Effector CD8-positive, alpha-beta T cell (primary cell): ENCODE measurements at places on chromosomes 7 and 10.

- no peak for DNase-seq
Measured at GRCh38 chr7:112997831-112998230, 88.8 kb downstream of the GPR85 start.

- DNase-seq: no peak
Measured at GRCh38 chr10:131902691-131903090, 1.9 kb downstream of the PPP2R2D start.

- no peak for DNase-seq
Measured at GRCh38 chr10:21649454-21649872, 115.4 kb downstream of the MLLT10 start.

DNA sequence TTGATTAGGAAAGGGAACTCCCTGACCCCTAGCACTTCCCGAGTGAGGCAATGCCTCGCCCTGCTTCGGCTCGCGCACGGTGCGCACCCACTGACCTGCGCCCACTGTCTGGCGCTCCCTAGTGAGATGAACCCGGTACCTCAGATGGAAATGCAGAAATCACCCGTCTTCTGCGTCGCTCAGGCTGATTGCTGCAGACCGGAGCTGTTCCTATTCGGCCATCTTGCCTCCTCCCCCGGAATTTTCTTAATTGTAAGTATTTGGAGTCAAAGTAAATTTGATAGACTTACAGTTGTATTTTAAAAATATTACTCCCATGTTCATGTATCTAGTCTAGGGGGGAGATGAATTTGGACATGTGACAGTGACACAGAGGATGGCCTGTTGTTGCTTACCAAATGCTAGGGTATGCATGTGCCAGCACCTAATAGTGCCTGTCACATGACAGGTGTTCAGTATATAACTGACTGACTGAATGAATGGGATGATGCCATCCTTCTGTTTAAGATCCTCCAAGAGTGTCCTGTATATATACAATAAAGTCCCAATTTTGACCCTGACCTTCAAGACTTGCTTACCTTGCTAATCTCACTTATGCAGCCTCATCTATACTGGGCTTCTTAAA, 42.0 kb upstream of the ICA1 start:
- DNase-seq: no peak

GRCh38 chr10:79047875-79048638, 20.7 kb upstream of the ZMIZ1 start:
- DNase-seq: no peak

GRCh38 chr7:2093215-2093842, 139.4 kb downstream of the MAD1L1 start:
- DNase-seq: no peak

DNA sequence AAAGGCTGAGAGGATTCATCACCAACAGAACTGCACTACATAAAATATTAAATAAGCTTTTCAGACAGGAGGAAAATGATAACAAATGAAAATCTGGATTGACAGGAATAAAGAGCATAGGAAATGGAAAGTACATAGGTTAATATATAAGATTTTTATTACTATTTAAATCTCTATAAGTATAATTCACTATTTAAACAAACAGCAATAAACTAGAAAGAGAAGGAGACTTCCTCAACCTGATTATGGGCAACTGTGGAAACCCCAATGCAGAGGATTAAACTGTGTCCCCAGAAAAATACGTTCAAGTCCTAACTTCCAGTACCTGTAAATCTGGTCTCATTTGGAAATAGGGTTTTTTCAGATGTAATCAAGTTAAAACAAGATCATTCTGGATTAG, 14.8 kb upstream of the ASL start:
- no peak for DNase-seq

- DNase-seq: no peak
Measured at GRCh38 chr7:83934118-83934734, 260.4 kb downstream of the SEMA3A start.

DNA sequence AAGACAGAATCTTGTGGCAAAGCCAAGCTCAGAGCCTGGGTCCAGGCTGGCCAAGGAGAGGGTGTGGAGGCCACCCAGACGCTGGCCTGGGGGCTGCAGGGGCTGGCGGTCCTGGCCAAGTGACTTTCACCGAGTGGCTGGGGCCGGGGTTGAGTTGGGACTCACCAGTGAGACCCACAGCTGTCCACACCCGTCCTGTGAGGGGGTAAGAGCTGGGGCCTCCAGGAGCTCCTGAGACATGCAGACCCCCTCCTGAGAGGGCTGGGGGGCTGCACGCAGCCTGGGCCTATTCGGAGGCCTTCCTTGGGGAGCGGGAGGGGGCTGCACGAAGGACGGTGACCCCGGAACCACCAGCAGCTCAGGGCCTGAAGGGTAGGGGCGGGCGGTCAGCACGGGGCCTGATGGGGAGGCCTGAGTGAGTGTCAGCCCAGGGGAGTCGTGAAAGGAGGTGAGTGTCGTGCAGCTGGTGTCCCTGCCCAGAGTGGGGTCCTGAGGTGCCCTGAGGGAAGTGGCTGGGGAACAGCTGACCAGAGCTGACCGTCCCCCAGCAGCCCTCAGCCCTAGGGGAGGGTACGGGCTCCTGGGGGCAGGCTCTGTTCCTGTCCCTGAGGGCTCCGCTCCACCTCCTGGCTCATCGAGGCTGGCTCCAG, 100.9 kb downstream of the FOXL3 start:
- no peak for DNase-seq

- no peak for DNase-seq
Measured at GRCh38 chr7:131803816-131804215, 247.4 kb upstream of the PODXL start.

DNA sequence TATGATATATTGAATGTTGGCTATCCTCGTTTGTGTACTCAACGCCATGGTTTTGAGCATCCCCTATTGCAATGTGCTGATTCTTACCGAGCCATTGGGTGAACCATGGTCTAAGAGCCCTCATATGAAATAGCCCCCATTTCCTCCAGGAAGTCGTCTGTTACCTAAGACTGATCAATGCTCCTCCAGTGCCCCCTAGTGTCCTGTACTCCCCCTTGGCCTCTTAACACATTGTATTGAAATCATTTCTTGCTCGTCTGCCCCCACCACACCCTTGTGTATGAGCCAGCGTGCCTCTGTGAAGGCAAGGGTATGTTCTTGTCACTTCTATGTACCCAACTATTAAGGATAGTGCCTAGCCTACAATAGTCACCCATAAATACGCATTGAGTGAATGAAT, 11.2 kb upstream of the SLC35B4 start:
- peak; percentile 43 for DNase-seq

- DNase-seq: no peak
Measured at GRCh38 chr10:43078986-43079273, 2.1 kb downstream of the RET start.

- no peak for DNase-seq
Measured at GRCh38 chr7:19920166-19920565, 146.7 kb upstream of the TMEM196 start.

GRCh38 chr10:71965623-71966022, 1.4 kb downstream of the CHST3 start:
- no peak for DNase-seq

GRCh38 chr7:97006816-97007582, 1.6 kb downstream of the DLX6 start:
- DNase-seq: no peak

DNA sequence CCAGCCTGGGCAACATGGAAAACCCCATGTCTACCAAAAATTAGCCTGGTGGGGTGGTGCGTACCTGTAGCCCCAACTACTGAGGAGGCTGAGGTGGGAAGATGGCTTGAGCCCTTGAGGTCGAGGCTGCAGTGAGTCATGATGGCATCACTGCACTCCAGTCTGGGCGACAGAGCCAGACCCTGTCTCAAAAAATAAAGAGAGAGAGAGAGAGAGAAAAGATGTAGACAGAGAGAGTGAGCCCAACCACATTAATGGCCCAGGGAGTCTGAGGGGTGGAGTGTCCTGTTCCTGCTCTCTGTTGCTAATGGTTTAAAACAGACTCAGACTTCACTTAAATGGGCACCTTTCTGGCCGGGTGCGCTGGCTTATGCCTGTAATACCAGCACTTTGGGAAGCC, 455.7 kb upstream of the GALNT17 start:
- DNase-seq: no peak

DNA sequence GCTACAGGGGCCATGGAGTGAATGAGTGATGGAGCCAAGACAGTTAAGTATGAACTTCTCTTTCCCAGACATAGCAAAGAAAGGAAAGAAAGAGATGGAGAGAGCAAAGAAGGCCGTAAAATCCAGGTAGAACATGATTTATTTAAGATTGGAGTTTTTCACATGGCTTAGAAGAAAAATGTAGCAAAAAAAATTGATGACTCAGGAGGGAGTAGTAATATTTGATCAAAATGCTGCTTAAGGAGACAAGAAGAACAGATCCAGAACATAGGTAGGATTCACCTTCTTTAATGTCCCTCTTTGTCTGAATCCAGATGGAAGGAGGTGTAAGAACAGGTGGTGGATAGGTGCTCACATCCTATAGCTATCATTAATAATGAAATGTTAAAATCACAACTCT, 51.0 kb upstream of the GLCCI1 start:
- no peak for DNase-seq

DNA sequence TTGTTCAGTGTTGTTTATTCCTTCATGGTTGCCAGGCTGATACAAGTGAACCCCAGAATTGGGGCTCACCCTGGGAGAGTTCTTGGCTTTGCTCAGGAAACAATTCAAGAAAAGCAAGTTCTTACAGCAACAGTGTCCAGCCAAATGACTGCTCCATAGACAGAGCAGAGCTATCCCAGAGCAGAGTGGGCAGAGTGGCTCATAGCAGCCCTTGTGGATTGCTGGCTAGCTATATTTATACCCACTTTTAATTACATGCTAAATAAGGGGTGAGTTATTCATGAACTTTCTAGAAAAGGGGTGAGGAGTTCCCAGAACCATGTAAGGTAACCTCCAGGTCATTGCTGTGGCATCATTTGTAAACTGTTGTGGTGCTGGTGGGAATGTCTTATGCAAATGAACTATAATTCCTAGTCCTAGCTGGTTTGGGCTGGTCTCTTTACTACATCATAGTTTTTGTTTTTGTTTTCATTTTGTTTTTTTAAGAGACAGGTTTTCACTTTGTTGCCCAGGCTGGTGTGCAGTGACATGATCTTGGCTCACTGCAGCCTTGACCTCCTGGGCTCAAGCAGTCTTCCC, 59.9 kb upstream of the HBP1 start:
- DNase-seq: no peak

DNA sequence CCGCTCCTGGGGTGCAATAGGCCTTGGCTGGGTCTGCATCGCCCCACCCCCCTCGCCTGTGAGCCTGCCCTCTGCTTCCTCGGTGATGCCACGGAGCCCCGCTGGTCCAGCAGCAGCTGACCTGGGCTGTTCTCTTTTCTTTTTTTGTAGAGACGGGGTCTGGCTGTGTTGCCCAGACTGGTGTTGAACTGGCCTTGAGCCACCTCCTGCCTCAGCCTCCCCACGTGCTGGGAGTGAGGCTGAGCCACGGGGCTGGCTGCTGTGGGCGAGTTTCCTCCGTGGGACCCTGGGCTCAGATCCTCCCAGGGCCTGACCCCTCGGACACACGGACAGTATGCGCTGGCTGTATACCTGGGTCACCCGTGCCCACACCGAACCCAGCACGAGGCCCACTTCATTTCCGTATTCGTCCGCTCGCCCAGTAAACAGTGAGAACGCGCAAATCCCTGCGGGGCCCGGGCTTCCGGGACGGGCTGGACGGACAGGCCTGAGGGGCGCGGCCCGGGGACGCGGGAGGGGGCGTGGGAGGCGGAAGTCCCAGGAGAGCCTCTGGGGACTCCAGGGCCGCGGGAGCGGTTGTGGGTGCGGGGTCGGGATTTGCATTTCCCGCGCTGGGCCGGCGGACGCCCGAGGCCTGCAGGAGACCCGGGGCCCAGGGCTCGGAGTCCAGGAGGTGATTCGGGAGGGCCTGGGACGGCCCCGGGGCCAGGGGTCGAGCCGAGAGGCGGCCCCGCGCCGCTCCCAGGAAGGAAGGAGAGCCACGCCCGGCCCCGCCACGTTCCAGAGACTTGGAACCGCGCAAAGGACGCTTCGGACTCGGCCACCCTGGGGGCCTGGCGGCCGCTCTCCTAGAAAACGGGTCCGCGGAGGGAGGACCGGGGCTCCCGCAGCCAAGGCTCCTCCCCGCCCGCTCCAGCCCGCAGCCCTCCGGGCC, 57.7 kb upstream of the DNAJB6 start:
- DNase-seq: no peak

GRCh38 chr7:79464051-79464450, 10.6 kb upstream of the MAGI2 start:
- DNase-seq: no peak

DNA sequence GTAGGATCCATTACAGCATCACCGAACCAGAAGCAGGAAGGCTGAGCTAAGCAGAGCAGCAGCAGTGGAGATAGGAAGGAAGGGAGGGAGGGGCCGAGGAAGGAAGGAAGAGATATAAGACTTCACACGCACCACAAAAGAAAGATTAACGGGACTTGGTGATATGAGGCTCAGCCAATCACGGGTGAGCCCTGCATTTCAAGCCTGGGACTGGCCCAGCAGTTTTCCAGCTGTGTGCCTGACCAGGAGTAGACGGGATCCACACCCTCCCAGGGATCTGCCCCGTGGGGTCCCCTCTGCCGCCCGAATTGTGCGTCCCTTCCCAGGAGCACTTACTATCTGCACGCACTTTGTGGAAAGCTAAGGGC, 16.2 kb downstream of the ATG9B start:
- DNase-seq: no peak

DNA sequence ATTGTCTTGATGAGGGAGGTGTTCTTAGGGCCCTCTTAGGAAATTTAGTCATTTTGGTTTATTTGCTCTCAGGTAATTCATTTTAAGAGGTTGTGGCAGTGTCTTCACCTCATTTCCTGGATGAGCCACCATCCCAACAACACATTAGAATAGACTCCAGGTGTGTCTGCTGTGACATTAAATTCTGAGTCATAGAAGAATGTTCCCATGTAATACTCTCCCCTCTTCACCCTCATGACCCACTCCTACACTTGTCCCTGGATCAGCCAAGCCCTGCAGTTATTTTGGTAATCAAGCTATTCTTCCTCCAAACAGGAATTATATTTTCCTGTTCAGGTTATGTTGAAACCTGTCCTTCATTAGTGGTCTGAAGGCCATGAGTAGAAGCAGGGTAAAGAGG, 944.1 kb downstream of the SORCS3 start:
- DNase-seq: no peak

- no peak for DNase-seq
Measured at GRCh38 chr7:26709210-26709990, 155.0 kb downstream of the SKAP2 start.

DNA sequence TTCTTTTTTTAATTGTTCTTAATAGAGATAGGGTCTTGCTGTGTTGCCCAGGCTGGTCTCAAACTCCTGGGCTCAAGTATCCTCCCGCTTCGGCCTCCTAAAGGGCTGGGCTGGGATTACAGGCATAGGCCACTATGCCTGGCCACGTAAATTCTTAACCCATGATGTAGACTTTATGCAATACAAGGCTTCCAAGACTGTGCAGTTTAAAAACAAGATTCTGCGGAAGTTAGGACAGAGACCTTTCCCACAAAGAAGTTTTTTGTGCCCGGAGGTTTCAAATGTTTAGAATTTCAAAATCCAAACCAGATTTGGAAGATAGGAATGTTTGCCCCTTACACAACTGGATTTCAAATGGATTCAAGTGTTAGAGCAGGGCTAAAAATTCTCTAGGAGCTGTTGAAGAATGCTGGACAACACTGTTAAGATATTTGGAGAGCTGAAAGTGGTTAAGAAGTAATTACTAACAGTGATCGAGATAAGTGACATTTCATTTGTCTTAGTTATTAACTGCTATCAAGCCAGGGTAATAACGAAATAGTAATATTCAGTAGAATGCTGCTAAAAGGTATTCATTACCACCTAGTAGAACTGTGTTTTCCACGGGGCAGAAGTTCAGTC, 7.4 kb downstream of the APBB1IP start:
- DNase-seq: no peak
